Occipital lobe (tissue), 3 donors: ENCODE measurements at places on chromosomes 11 and 22. TPM values are rescaled to one million over a fixed set of nuclear protein-coding genes. Genes with fewer than 3 reads are reported as not detected.

DNA sequence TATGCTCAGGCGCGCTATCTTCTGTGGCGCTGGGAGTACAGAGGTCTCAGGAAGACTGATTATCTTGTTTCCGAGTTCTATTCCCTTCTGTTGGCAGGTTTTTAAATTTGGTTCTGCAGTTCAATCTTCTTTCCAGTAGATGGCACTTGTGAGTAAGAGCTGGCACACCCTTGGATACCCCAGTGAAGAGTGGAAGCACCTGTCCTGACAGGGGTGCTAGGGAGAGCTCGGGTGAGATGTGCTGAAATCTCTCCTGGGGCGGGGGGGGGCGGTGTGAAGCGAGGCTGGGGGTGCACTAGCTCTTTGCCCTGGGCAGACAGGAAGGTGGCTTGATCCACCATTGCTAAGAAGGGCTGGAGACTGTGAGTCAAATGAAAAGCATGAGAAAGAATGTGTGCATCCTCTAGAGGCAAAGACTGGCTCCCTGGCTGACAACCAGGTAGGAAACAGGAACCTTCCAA lies 679.9 kb upstream of the CCDC179 start:
- no peak for DNase-seq

DNA sequence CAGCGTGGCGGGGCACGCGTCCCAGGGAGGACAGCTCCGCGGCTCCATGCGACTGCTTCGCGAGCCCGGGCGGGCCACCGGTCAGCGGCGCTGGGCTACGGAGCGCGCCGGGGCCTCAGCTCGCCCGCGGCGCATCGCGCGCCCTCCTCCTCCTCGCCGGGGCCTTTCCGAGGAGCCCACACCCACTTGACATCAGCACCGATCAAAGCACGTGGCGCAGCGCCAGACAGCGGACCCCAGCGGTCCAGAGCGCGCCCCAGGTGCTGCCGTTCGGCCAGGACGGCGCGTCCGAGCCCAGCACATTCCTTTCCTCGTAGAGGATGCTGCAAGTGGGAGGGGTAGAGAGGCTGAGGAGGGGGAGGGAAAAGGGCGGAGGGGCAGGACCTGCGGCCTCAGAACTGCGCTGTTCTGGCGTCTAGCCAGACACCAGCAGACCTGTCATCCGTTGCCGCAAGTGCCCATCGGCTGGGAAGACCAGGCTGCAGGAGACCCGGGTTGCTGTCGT lies 88.6 kb downstream of the PLEKHA7 start:
- DNase-seq: no peak

DNA sequence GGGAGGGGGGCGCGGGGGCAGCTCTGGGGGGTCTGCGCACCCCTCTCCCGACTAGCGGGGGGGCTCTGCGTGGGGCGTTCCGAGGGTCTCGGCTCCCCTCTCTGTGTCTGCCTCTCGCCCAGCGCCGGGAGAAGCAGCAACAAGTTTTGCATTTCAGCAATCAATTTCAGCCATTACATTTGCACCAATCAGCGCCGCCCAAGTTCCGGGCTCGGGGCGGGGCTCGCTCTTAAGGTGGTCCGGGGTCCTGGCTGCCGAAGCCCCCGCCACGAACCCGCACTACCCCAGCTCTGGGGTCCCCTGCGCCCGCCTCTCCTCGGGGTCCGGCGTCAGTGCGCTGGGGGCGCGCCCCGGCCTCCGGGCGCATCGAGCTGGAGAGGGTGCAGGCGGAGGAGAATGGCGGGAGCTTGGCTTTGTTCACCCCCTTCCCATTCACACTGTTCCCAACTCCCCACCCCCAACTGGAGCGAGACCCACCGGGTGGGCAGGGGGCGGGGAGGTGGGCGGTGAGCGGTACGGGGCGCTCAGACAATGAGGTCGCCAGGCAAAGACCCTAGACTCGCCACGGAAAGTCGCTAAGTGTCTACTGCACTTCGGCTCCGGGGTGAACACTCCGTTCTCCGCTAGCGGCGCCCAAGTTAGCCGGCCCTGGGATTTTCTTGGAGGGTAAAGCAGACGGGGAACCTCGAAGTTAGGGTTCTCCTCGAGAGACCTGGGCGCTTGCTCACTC lies at the start of gene MN1:
Gene MN1, minus strand, starts transcription at position 141 of the 730 bp plus-strand sequence. CDS start 1,213 bp downstream, outside the sequence.
- DNase-seq: peak; percentile 26

Gene NECTIN1
- total RNA-seq: 17.5 TPM

DNA sequence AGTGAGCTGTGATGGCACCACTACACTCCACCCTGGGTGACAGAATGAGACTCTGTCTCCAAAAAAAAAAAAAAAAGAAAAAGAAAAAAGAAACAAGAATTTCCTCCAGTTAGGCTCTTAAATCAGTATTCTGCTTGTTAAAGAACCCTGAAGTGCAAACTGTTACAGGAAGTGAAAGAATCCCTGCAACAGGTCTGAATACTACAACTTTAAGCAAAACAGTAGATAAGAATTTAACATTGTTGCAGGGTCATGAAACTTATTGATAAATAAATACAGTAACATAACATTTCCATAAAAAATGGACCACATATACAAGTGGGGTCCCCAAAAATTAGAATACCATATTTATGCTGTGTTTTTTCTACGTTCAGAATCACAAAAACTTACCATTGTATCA lies 35.8 kb downstream of the FCHSD2 start:
- DNase-seq: no peak

Gene TECTA
- 1.7 TPM for total RNA-seq

Gene TREH
- not detected for total RNA-seq

Gene PAMR1
- total RNA-seq: 3.0 TPM

- DNase-seq: no peak
Observed at GRCh38 chr11:105829084-105829483, 193.0 kb downstream of the MSANTD4 start.

- DNase-seq: no peak
Observed at GRCh38 chr22:41123151-41123550, 30.8 kb downstream of the EP300 start.

- peak; percentile 61 for DNase-seq
Observed at GRCh38 chr11:124075841-124076651, 34.9 kb upstream of the OR10G7 start.

Gene PARVB
- total RNA-seq: 5.1 TPM

DNA sequence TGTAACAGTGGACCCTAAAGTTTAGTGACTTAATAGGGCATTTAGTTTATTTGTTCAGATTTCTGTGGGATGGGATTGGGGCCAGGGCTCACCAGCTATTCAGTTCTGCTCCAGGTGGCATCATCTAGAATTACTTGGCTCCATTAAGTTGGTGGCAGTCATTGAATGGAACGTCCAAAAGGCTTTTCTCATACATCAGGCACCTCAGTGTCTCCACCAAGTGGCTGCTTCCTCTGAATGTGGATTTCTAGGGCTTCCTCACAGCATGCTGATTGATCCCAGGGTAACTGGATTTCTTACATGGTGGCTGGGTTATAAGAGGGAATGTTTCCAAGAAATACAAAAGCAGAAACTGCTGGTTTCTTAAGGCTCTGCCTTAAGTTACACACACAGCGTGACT lies 34.7 kb downstream of the USP47 start:
- DNase-seq: no peak

Gene APOL5
- total RNA-seq: not detected

GRCh38 chr11:126997196-126997595 lies 3.4 kb downstream of the KIRREL3 start:
- peak; percentile 49 for DNase-seq

GRCh38 chr11:73980001-73980961 lies 2.4 kb downstream of the UCP2 start:
- no peak for DNase-seq

- DNase-seq: no peak
Observed at GRCh38 chr11:102489186-102490145, 36.9 kb upstream of the TMEM123 start.

Gene NARS2
- total RNA-seq: 33.4 TPM

DNA sequence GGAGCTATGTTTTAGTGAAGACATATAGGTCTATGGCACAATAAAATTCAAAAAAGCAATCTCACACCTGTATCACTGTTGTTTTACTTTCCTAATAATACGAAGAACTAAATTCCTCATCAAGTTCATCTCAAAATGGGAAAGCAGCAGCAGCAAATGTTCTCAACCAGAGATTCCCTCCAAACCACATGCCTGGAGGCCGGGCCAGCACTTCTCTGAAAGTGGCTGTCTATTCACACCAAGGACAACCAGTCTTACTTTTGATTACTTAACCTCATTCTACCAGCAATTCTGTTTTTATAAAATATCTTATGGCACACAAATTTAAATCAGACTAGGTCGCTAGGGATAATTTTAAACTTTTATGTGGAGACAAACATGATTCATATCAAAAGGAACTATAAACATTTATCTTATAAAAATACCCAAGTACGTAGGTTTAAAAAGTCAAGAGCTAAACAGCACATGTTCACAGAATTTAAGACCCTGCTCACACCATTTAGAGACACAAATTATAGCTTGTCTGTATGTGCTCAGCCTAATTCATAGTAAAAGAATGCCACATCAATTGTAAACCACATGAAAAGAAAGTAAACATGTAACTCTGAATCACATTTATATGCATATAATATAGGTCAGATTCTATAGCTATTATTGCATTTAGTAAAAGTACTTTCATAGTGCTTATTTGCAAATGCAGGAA lies 46.1 kb downstream of the RRAS2 start:
- no peak for DNase-seq

Gene DEFB131B
- total RNA-seq: not detected

Gene PPP6R2
- 71.7 TPM for total RNA-seq

- peak; percentile 78 for DNase-seq
Observed at GRCh38 chr22:30574095-30574981, at the start of gene GAL3ST1. TSS of gene GAL3ST1 (minus strand) at chr22:30574665. CDS start at chr22:30557392, 17,273 bp downstream.
